ENCODE measurements at places on chromosomes 3 and 15. TPM values are rescaled to one million over a fixed set of nuclear protein-coding genes. Genes with fewer than 3 reads are reported as not detected.

The PPCDC gene
- 13.2 TPM for total RNA-seq

- H3K27me3 ChIP-seq = no peaks in the 10 kb centered on the region
- no peak for DNase-seq
- no peaks in the 10 kb centered on the region for H3K36me3 ChIP-seq
These were observed 111.7 kb upstream of the KLF13 start for GRCh38 chr15:31214864-31215489.

The TEX9 gene
- 7.0 TPM for total RNA-seq

The CPNE9 gene
- total RNA-seq = not detected

The TMCO5A gene
- total RNA-seq = not detected

The ZNF717 gene
- total RNA-seq = 12.4 TPM

- no peak overlapping the region for H3K4me3 ChIP-seq
- no peaks in the 10 kb centered on the region for H3K27me3 ChIP-seq
- DNase-seq = no peak
These were observed 33.2 kb downstream of the ABHD2 start for GRCh38 chr15:89121414-89121813.

The CACNA2D2 gene
- 51.4 TPM for total RNA-seq

DNA sequence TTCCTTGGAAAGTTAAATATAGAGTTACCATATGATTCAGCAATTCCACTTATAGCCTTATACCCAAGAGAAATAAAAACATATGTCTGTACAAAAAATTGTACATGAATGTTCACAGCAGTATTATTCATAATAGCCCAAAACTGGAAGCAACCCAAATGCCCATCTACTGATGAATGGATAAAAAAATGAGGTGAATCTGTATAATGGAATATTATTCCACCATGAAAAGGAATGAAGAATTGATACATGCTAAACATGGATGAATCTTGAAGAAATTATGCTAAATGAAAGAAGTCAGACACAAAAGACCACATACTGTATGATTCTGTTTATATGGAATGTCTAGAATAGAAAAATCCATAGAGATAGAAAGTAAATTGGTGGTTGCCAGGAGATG, 61.4 kb downstream of the TTC23 start:
- H3K4me3 ChIP-seq = no peak overlapping the region
- no peaks in the 10 kb centered on the region for H3K27me3 ChIP-seq
- DNase-seq = no peak
- H3K27ac ChIP-seq = no peak overlapping the region

GRCh38 chr3:195711813-195712534, 8.8 kb upstream of the MUC20 start:
- no peaks in the 10 kb centered on the region for H3K36me3 ChIP-seq
- no peaks in the 10 kb centered on the region for H3K27me3 ChIP-seq
- no peaks in the 10 kb centered on the region for H3K4me1 ChIP-seq
- DNase-seq = no peak

DNA sequence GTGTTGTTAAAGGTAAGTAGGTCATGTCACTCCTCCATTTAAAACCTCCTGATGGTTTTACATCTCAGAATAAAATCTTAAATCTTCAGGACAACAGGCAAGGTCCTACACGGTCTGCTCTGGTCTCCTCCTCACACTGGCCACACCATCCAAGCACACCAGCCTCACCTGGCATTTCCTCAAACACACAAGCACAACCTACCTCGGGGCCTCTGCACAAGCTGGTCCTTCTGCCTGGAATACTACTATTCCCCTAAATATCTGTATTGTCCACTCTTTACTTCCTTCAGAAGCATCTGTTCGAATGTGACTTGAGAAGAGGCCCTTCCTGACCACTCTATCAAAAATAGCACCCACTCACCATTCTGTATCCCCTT, 1.8 kb downstream of the GORASP1 start:
- DNase-seq = no peak
- peaks cover 7% of the 10 kb centered on the region for H3K36me3 ChIP-seq
- peaks cover 73% of the 10 kb centered on the region for H3K4me1 ChIP-seq
- no peaks in the 10 kb centered on the region for H3K27me3 ChIP-seq
- peak overlapping the region; percentile 7 for H3K27ac ChIP-seq
- peak overlapping the region; percentile 89 for H3K4me3 ChIP-seq
